Stimulated activated naive B cell treated with anti-CD40 and anti-IgM and Interleukin-4, amounts not matched to agents 10 μg/mL and 1 μg/mL and 100 μg/mL, for 72 hours (primary cell): ENCODE measurements at places on chromosomes 13 and 19.

DNA sequence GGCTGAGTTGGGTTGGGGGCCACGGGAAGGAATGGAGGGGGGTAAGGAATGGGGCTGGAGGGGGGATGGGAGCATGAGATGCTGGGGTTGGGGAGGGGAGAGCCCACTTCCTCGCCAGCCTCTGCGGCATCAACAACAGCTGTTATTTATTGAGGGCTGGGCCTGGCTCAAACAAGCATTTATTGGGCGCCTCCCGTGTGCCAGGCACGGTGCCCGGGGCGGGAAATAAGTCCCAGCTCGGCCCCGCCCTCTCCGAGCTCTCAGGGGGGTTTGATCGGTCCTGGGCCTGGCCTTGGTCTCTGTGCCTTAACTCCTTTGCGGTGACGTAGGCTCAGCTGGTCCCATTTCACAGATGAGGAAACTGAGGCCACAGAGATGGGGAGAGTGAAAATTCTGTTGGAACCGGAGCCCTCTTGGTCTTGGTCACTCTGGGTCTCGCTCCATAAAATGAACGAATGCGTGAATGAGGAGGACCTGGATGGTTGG lies 919 bp upstream of the ADAMTS10 start:
- no peak for DNase-seq

GRCh38 chr13:98033277-98034247 lies 80.1 kb downstream of the IPO5 start:
- no peak for DNase-seq

GRCh38 chr13:62781866-62782265 lies 1366.2 kb upstream of the PCDH20 start:
- DNase-seq: no peak

DNA sequence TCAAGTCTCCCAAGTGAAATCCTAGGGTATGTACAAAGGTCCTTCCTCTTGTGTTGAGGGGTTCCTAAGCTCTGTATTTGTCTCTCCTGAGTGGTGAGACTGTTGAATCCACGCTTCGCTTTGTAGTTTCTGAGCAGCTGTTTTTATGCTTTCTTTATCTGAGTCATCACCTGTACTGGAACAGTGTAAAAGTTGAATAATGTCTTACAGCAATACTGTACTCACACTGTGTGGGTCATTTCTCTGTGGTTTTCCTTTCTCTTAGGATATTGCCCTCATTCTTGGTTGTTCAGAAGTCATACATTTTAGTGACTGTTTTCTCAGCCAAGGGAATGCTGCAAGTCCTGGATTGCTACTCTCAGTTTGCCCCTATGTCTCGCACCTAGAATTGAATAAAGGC lies 1596.6 kb downstream of the SLITRK5 start:
- DNase-seq: no peak

- no peak for DNase-seq
Observed at GRCh38 chr13:32473650-32474049, 45.7 kb upstream of the N4BP2L1 start.

DNA sequence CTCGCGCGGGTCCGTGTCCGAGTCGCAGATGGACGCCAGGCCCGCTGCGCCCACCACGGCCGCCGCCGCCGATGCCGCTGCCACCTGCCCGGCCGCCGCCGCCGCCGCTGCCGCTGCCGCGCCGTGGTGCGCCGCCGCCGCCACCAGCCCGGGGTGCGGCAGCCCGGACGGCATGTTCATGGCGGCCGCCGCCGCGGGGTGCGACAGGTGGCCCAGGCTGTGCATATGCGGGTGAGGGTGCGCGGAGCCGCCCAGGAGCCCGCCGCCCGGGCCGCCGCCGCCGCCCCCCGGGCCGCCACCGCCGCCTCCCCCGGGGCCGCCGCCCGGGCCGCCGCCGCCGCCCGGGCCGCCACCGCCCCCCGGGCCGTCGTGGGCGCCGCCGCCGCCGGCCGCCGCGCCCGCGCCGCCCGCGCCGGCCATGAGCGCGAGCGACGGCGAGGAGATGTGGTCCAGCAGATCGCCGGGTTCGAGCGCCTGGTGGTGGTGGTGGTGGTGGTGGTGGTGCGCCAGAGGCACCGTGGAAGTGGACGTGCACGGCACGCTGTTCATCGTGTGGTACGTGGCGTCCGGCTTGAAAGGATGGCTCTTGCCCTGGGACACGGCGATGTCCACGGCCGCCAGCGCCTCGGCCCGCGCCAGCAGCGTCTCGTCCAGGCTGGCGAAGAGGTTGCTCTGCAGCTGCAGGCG lies 1.3 kb downstream of the POU4F1 start:
- no peak for DNase-seq

DNA sequence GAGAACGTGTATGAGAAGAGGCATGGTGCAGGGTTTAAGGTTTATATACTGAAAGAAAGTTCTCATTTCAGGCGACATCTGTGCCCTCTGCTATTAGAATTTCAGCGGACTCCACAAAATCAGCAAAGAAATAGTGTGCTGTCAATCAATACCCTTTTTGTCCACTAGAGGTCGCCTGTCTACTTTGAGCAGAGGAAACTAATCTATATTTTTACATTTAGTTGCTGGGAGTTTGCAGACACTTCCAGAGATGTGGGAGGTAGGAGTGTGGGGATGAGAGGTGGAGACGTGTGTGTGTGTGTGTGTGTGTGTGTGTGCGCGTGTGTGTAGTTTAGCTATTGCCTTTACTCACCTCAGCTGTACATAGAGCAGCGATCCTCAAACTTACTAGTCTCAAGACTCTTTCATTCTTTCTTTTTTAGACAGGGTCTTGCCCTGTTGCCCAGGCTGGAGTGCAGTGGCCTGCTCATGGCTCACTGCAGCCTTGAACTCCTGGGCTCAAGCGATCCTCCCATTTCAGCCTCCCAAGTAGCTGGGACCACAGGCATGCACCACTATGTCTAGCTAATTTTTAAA lies 9.7 kb downstream of the INAFM1 start:
- DNase-seq: no peak

DNA sequence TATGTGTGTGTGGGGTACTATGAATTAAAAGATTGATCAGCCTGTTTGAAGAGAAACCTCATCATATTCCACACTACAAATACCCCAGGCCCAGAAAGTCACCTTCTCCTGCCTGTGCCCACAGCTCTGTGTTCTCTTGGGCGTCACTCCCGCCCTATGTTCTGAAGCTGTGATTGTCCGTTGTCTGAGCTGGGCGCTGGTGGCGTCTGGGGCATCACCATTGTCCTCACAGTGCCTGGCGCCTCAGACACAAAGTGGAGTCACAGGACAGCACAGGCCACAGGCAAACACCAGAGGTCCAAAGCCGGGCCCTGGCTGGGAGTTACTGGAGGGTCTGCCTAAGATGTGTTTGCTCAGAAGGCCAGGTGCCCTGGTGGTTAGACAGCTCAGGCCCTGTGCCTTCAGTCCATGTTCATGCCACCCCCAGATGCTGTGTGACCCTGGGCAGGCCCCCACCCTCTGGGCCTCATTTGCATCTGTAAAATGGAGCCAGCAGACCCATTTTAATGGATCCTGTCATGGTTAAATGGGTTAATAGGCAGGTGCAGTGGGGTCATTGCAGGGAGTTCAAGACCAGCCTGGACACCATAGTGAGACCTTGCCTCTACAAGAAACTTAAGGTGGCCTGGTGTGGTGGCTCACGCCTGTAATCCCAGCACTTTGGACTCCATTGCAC lies 34.5 kb downstream of the DNM2 start:
- DNase-seq: no peak

DNA sequence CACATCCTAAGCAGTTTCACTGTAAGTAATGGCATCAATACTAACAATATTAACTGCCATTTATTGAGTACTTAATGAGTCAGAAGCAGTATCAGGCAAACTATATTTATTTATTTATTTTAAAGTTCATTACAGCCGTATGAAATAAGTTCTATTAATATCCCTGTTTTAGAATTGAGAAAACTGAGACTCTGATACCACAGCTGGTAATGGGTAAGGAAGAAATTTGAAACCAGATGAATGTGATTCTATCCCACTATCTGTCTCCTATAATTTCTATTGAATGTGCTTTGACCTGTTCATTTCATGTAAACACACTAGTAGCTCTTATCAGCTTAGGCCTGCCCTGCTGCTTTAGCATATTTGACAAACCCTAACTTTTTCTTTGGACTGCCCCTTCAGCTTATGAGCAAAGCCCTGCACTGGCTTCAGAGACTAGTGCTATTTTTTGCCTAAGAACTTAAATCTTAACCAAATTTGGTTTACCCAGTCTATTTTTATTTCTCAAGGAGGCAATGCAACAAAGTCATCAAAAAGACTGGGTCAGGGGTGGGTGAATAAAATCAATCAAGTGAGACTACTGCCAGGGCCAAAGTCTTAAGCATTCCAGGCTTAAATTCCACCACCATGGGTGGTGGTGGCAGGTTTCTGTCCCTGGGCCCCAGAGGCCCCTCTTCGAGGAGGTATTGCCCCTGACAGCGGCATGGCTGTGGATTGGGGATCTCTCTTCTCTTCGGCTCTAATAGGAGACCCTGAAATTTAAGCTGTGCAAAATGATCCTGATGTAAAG lies 143.4 kb downstream of the DLEU7 start:
- DNase-seq: no peak

GRCh38 chr19:2282062-2282861 lies at the start of gene PEAK3:
PEAK3 (minus strand) TSS chr19:2282175; CDS start chr19:2280931, 1,244 bp downstream.
- DNase-seq: no peak

- no peak for DNase-seq
Observed at GRCh38 chr19:741506-742131, 9.3 kb upstream of the MISP start.

GRCh38 chr19:1313695-1314613 lies 28.3 kb downstream of the EFNA2 start:
- DNase-seq: no peak

DNA sequence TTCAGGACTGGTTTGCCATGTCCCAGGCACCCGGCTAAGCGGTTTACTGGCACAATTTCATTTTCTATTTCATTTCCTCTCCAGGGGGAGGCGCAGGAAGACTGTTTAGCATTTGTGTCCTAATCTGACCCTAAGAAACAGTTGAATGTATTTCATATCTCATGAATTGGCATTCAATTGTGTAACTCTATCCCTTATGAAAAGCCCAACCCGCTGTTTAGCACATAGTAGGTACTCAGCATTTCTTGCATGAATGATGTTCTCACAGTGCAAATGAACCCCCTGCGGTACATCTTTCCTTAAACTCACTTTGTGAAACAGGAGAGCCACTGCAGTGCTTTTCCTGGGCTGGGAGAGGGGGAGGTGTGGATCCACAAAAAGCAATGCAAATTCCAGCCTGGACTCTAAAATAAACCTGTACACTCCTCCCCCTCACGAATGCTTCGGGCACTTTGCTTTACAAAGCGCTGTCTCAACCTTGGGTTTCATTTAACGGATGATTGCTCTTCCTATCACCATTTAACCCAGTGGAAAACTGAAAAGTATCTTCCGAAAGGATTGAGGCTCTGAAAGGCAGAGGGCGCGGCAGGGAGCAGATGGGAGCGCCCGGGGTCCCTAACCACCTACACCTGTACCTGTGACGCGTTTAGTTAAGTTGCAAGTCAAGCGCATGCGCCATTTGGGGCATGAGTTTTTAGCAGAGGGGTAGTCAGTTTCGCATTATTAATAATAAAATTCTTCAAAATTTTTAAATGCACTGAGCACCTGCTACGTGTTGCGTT lies 1.2 kb upstream of the EEF2 start:
- DNase-seq: peak; percentile 58

DNA sequence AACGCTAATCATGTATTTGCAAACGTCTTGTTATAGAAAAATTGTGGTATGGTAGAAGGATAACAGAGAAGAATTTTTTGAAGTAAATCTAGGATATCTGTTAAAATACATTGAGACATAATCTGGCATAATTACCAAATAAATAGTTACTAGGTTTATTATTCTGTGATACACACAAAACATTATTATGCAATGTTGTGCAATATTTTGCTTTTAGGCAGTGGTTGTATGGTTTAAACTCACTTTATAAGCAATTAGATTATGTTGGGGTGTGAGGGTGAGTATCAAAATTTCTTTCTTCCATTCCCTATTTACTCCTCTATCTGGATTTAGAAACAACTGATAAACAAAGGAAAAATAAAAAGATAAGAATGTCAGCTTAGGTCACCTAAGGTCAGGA lies 385.6 kb downstream of the SLITRK6 start:
- no peak for DNase-seq

- DNase-seq: no peak
Observed at GRCh38 chr19:49823472-49823871, 5.4 kb downstream of the MED25 start.

DNA sequence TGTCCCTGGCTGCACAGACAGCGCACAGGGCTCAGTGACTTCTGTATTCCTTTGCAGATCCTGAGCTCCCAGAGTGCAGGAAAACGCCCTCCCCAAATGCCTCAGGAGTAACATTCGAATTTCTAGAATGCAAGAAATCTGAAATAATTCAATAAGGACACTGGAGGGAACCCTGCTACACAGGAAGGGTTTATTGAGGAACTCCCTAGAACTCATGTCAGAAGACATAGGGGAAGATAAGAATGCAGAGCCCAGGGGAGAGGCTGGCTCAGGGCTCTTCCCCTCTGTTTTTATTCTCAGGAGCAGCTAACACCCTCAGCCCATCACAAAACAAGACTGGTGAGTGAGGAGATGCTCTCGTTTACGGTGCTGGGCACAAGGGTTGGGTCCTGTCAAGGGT lies 6.8 kb downstream of the LILRA1 start:
- DNase-seq: no peak

GRCh38 chr13:23921451-23921888 lies 24.2 kb upstream of the C1QTNF9B start:
- no peak for DNase-seq

DNA sequence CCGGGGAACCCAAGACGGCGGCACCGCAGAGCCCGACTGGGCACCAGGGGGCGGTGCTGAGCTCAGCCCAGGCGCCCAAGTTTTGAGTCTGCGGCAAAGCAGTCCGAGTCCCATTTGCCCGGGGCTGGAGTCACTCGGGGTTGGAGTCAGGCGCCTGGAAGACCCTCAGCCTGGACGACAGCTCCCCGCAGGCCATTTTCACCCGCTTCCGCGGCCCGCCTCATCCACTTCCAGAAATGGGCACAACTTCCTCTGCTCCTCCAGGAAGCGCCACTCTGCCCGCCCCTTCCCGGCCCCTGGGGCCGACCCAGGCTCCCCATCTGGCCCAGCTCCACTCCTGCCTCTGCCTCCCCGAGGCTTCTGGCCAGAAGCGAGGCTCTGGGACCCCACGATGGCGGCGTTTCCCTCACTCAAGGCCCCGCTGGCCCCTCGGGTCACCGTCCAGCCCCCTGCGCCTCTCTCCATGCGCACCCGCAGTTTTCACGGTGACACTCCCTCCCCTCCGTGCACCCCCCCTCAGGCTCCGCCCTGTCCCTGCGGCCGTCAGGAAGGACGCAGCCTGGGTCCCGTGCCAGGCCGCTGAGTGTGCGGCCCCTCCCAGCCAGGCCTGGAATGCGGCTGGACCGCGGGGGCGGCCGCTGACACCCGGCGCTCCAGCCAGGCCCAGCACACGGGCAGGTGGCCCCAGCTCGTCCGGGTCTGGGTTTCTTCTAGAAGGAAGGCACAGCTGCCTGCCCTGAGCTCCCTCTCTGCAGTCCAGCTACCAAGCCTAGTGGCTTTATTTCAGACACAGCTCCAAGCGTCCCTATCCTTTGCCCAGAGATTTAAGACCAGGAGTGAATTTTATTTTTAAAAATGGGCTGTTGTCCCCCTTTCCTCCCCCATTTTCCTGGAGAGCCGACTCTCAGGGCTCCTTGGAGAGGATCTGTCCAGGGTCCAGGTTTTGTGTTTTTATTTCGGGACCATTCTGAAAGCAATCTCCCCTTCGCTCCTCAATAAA lies 4.7 kb downstream of the SERTAD1 start:
- peak; percentile 79 for DNase-seq

GRCh38 chr13:25686831-25687470 lies 315.2 kb downstream of the ATP8A2 start:
- DNase-seq: no peak

- DNase-seq: peak; percentile 21
Observed at GRCh38 chr19:42216653-42217519, 591 bp downstream of the DEDD2 start.

GRCh38 chr13:107441279-107441678 lies 774.1 kb downstream of the LIG4 start:
- no peak for DNase-seq
